SHP77 (cell line): ENCODE measurements at places on chromosomes 16 and 17.

DNA sequence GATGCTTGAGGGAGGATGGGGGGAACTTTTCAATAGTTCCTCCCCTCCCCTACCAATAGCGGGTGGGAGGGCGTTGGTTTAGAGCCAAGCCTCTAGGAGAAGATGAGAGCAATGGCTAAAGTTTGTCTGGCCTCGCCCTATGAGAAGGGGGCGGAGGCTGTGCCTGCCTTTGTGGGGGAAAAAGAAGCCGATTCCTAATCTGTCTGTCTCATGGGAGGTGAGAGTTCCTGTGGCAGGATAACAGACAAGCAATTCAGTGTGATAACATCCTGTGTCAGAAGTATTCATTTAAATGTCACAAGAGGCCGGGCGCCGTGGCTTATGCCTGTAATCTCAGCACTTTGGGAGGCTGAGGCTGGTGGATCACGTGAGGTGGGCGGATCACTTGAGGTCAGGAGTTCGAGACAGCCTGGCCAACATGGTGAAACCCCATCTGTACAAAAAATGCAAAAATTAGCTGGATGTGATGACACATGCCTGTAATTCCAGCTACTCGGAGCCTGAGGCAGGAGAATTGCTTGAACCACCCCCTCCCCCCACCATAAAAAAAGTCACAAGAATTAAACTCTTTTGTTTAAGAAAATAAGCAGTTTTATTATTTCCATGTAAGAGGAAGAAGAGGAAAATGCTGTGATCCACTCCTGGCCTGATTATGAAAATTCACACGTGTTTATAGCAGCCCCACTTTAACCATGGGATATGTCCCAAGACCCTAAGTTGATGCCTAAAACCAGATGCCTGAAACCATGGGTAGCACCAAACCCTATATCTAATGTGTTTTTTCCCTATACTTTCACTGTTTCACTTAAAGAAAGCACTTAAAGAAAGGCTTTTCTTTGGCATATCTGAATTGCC, 1.7 kb downstream of the SLFN5 start:
- no peak for DNase-seq

DNA sequence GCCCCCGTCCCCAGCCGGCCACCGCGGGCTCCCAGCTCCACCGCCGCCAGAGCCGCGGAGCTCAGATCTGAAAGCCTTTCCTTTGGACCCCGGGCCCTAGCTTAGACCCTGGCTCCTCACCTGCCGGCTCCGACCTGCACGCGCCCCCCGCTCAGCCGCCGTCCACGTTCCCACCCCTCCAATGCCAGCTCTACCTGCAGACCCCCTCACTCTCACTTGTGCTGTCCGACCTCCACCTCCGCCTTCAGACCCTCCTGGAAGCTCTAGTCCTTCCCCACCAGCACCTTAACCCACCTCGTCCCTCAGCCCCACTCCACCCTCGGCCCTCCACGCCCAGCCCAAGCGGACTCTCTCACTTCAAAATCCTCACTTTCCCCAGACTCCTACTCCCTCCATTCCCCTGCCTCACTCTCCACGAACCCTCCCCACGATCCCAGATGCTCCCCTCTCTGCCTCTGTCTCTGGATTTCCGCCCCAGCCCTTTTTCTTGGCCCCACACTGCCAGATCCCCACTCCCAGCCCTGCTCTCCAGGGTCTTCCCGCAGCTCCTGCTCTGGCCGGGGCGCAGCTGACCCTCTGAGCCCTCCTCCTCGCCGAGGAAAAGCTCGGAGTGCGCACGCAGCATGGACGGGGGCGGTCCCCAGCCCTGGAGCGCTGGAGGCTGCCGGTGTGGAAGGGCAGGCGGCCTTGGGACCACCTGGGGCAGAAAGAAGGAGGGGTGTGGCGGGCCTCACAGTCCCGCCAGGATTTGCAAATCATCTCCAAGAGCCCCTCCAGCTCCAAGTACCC, at the start of gene TMEM114:
Gene TMEM114 (minus strand): TSS at position 612 of the 789 bp plus-strand sequence. CDS start 673 bp downstream, outside the sequence.
- DNase-seq = no peak

DNA sequence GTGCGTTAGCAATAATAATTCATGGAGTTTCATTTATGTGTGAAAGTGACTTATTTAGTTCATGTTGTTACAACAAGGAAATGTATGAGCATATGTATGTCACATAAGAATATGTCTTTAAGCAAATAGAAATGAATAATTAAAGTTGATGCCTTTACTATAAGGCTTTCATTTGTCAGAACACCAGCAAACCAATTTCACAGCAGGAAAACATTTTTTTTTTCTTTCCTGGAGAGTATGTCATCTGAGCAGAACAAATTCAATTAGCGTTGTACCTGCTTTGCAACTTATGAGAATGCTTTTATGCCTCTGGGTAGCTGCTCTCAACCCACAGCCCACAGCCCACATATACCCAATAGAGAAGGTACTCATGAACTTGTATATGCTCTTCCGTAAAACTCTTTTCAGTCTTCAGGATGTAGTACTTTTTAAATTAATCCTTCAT, 26.3 kb upstream of the APOH start:
- no peak for DNase-seq

DNA sequence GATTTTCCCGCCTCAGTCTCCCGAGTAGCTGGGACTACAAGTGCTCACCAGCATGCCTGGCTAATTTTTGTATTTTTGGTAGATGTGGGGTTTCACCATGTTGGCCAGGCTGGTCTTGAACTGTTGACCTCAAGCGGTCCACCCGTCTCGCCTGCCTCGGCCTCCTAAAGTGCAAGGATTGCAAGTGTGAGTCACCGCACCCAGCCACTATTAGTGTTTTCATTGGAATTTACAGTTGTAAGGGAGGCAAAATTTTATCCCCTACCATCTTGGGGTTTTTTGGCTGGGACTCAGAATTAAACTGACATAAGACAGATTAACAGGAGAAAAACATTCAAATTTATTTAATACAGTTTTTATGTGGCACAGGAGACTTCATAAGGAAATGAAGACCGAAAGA, 12.3 kb upstream of the MYCBPAP start:
- DNase-seq = no peak

DNA sequence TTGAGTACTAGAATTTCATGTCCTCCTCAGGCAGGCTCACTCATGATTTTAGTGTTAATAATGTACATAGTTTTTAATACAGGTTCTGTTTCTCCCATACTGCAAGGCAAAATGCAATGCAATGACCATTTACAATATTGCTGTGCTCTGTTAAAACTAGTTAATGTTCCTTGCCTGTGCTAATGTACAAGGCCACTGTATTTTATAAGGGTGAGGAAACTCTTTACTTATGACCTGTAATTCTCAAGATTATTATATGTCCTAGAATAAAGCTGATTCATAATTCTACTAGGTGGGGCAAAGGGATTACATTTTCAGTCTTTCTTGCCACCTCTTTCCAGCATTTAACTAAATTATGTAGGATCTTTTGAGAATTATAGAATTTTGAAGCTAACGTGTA, 19.4 kb downstream of the TMIGD1 start:
- no peak for DNase-seq

DNA sequence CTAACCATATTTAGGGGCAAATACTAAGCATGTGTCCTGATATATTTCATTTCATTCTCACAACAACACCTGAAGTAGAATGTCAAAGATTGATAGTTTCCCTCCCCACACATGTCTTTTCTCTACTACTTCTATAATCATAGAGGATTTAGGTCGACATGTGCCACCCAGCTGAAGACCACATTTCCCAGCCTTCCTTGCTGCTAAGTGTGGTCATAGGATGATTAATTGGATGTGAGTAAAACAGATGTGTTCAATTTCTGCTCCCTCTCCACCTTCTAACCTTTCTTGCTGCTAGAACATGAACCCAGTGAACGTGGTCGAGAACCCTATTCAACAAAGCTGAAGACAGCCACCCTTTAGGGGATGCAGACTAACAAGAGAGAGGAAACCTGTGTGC, 18.8 kb upstream of the HLF start:
- no peak for DNase-seq
